Omental fat pad (tissue), 4 donors: ENCODE measurements at places on chromosomes 5 and 9.

- no peak for DNase-seq
Measured at GRCh38 chr5:150461231-150461630, 11.7 kb upstream of the RPS14 start.

DNA sequence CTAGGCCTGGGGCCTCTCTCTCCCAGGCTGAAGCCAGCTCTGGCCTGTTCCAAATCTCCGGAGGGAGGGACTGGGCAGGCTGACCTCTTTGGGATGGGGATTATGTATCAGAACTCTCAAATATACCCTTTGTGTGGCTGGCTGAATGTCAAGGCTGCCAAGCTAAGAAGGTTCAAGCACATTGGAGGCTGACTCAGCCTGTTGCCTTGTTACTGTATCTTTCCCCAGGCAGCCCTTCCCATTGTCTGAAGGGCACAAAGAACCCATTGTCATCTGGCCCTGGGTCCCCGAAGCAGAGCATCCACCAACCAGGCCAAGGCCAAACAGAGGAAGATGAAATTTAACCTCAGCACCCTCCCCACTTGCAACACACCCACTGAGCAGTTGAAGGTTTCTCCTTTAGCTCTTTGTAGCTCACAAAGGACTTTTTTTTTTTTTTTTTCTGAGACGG lies 7.3 kb upstream of the SPARC start:
- DNase-seq = no peak

- DNase-seq = no peak
Measured at GRCh38 chr9:35816708-35817107, 1.9 kb upstream of the HINT2 start.

DNA sequence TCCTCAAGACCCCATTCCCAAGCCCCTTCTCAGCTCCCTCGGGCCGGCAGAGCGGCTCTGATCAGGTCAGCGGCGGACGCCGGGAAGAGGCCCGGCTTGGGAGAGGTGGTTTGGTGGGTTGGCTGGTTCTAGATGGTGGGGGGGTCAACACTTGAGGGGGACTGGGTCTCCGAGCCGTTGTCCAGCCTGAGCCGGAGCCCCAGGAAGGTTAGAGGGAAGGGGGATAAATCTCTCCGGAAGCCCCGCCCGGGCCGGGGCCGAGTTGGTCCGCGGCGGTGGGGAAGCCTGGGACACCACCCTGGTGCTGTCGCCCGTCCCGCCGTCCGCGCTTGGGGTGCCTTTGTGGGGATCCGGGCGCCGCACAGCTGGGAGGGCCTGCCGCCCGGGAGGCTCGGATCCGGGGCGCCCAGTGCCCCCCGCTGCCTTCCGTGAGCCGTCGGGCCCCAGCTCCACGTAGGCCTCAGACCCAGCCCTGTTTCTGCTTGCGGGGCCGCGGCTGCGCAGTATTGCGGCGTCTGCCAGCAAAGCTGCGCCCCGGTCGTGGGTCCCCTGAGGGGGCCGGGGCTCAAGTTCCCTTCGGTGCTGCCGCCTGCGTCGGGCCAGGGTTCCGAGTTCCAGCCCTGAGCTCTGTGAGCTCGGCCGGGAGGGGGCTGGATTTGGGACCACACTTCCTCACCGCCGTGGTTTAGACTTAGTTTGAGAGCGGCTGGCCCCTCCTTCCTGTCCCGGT lies 542 bp upstream of the TRIM52 start:
- DNase-seq = no peak

- no peak for DNase-seq
Measured at GRCh38 chr9:120750421-120750820, 36.2 kb upstream of the MEGF9 start.

GRCh38 chr5:141514330-141515133 lies 25.7 kb downstream of the PCDHGC5 start:
- no peak for DNase-seq

GRCh38 chr9:2764353-2764752 lies 47.0 kb downstream of the KCNV2 start:
- no peak for DNase-seq

GRCh38 chr5:24397601-24398000 lies 247.2 kb downstream of the CDH10 start:
- DNase-seq = no peak

- no peak for DNase-seq
Measured at GRCh38 chr5:100537946-100538345, 2.8 kb downstream of the FAM174A start.

DNA sequence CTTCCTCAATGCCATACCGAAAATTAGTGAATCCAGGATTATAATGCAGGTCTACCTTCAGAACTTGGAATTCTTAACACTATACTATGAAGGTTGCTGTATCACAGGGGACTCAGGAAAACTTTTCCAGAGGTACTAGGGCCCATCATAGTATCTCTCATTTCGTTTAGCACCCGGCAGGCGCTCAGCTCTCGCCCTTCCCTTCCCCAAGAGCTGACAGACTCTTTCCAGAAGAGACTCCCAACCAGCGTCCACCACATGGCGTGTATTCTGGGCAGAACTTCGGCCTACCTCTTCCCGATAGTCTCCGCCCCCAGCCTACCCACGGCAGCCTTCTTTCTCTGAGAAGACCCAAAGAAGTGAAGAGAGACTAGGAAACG lies 271 bp downstream of the NOL8 start:
- DNase-seq = peak; percentile 29

GRCh38 chr9:111975709-111976108 lies 79.1 kb downstream of the UGCG start:
- no peak for DNase-seq

DNA sequence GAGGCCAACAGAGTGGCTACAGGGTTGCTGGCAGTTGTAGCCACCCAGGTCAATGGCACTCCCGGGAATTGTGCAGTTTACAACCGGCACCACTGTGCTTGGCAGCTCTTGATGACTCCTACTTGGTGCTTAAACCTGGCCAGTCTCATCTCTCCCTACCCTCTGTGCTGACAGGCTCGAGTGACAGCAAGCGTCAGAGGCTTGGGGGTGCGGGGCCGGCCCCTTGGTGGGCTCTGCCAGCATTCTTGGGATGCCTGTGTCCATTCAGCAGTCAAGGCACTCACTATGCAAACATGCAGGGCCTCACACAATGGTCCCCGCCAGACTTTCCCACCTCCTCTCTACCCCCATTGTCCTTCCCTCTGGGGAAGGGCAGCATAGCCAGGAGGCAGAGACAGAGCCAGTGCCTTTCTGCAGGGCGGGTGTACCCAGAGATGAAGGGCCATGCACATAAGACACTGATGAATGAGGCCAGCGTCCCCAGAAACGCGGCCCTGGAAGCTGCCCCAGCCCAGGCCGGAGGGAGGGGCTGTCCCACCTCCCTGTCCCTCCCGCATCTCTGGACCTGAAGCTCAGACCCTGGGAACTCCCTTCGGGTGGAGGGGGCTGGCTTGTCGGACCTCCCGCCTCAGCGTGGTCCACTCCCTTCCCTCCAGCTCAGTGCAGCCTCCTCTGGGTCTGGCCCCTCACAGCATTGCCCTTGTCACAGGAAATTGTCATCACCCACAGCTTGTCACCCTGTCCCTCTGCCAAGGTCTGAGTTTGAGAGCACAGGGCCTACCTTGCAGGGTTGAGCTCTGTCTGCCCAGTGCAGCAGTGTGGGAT lies 26.4 kb upstream of the NOTCH1 start:
- DNase-seq = no peak

GRCh38 chr5:125390326-125390725 lies 643.9 kb upstream of the ZNF608 start:
- no peak for DNase-seq

DNA sequence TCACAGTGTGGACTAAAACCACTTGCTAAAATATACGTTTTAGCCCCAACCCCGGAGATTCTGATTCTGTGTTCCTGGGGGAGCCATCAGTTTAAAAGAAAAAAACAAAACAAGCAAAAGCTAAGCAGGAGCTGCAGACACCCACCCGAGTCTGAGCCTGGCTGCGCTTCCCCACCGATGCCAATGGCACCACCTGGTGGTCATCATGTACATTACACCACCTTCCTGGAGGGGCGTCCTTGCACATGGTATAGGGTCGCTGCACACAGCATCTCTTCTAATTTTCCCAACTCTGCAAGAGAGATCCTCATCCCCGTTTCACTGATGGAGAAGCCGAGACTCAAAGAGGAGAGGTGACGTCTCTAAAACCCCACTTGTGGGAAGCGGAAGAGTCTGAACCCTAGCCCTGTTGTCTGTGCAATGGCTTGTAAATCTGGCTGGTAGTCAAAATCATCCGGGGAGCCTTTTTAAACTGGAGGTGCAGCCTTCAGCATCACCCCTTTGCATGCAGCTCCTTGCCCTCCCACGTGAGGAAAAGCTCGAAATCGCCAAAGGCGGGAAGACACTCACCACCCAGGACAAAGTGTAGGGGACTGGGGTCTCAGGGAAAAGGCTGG lies 23.1 kb upstream of the CNOT6 start:
- DNase-seq = no peak

DNA sequence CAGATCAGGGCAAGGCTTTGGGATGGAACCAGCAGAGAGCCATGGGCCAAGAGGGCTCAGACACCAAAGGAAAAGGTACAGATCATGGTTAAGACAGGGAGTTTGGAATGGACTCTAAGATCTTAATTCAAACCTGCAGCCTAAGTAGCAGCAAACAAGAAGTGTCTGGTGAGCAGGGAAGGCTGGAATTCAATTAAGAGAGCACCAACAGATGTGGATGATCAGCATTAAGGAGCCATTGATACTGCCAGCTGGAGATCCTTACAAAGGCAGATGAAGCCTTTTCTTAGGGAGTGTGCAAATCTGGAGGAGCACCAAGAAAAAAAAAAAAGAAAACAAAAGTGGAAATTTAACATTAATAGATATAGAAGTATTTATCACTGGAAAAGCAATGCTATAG lies 516.8 kb downstream of the RASEF start:
- DNase-seq = no peak

DNA sequence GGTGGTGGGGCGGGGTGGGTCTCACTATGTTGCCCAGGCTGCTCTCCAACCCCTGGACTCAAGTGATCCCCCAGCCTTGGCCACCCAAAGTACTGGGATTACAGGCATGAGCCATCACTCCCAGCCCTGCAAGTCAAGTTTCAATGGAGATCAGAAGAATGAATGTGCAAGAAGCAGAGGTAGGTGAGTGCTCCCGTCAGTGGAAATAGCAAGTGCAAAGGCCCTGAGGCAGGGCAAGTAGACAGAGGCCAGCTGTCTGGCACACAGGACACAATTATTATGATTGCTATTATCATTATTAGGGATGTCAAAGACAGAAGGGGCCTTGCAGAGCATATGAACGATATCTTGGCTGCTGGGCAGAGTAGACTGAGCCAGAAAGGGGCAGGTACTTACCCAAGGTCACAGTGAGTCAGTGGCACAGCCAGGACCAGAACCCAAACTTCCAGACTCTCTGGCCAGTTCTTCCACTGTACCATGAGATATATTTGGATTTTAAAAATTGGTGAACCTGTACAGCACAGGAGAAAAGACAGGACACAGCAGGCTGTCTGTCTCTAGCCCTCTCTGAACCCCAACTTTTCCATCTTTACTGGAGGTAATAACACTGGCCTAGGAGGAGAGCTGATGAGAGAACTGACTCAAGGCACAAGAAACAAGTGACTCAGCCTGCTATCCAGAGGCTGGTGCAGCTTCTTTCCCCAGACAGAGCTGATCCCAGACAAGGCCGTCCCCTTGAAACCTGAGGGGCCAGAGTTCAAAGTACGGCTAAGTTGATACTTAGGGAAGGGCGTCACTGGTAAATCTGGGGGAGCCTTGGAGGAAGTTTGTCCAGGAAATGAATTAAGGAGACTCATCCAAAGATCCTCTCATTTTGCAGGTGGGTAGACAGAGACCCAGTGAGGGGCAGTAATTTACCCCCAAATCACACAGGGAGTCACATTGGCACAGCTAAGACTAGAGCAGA lies 1.4 kb downstream of the HDHD3 start:
- DNase-seq = no peak

DNA sequence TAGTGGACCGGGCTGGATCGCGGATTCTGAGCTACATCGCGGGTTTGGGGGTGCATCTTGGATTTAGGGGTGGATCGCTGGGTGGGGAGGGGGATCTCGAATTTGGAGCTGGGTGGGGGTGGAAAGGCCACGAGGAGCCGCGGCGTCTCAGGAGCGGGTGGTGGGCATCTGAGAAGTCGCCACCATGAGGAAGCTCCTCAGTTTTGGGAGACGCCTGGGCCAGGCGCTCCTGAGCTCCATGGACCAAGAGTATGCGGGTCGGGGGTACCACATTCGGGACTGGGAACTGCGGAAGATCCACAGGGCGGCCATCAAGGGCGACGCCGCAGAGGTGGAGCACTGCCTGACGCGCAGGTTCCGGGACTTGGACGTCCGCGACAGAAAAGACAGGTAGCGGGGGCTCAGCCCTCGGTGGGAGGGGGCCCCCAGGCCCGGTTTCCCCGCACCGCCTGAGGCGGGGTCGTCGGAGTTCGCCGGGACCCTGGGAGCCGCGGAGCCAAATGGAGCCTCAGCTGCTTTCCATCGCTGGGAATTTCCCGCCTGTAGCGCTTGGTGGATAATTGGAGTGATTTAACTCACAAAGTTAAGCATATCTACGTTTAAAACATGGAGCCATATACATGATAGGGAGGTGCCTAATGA lies 376 bp downstream of the ANKRD18B start:
- DNase-seq = no peak

DNA sequence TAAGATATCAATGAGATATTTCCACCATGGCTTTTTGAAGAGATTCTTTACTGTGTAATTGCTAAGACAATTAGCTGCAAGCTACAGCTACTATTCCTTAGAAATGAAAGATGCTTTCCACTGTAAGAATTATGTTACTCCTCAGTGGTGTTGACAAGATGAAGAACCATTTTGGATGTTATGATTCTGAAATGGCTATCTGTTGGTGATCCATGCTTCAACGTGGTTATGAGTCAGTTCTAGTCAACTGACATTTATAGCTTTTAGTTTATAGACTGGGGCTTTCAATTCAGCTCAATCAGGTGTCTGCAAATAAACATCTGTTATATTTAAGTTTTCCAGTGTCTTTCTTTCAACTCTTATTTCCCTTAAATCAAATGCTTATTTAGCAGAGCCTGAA lies 93.7 kb downstream of the SGCD start:
- DNase-seq = no peak

GRCh38 chr9:7533376-7534090 lies 266.0 kb downstream of the DMAC1 start:
- no peak for DNase-seq

DNA sequence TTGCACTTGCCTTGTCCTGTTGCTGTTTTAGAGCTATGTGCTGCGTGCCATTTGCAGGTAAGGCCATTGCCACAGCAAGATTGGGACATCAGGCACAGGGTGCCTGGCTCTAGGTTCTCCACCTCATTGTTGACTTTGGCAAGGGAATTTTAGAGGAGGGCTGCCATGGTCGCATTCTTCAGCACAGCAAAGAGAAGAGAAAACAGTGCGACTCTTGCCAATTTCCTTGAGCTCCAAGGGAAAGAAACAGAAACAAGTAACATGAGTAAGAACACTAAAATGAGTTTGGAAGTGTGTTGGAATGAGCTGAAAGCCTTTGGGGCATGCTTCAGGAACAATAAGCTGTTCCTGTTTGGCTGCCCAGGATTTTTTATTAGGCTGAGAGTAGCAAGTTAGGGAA lies 188.1 kb upstream of the IL12B start:
- DNase-seq = no peak

DNA sequence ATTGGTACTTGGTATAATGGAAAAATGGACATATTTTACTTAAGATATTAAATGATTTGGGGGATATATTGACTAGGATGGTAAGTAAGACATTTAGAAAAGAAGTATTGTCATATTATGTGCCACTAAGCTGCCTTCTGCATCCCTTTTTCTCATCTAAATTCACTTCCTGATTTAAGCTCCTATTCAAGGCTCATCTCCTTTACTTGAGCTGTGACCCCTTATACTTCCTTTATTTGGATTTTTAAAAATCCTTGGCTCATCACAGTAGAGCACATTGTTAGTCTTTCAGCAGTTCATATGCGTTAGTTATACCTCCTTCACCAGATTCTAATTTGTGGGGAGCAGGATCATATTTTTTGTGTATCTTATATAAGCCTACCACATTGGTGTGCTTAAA lies 6.6 kb downstream of the COMMD10 start:
- no peak for DNase-seq
